SK-MEL-5 (cell line): ENCODE measurements at places on chromosomes 5 and 9. TPM values are rescaled to one million over a fixed set of nuclear protein-coding genes. Genes with fewer than 3 reads are reported as not detected.
A peak's percentile ranks its signal among the peaks of the same experiment; 100 is the strongest.

DNA sequence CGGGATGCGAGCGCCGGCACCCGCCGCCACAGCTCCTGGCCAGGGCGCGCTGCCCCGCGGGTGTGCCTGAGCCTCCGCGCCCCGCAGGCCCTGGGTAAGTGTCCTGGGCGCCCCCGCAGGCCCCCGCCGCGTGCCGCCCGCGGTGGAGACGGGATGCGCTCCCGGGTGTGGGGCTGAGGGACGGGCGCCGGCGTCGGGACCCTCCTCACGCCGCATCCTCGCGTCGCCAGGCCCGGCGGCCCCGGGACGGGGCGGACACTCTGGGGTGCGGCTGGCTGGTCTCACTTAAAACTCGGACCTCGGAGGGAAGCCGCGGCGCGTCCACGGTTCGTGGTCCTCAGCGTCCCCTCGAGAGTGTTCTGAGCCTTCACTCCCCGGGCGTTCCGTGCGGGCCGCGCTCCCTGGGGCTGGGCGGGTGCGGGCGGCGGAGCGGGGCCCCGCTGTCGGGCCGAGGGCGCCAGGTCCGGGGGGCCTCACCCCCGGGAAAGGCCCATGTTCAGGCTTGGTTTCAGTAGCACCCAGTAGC is 275 bp downstream of the AHRR start:
- no peak for DNase-seq

DNA sequence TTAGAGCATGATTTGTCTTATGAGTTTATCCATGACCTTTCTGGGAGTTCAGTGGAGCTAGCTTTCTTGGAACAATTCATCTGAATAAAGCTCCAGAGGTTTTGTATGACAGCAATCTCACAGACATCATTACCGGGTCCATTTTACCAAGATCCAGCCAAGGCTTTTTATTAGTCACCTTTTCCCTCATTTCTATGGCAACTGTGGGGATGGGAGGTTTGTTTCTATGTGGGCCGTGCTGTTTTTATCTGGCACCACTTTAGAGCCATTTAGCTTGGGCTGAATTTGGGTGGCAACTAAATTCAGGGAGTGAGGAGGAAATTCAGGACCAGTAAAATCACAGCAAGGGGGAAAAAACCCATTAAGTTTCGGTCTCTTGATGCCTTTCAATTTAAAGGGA is 245.7 kb downstream of the NSG2 start:
- no peak for DNase-seq

GRCh38 chr5:32504329-32504988 is 59.9 kb upstream of the ZFR start:
- no peak for DNase-seq

DNA sequence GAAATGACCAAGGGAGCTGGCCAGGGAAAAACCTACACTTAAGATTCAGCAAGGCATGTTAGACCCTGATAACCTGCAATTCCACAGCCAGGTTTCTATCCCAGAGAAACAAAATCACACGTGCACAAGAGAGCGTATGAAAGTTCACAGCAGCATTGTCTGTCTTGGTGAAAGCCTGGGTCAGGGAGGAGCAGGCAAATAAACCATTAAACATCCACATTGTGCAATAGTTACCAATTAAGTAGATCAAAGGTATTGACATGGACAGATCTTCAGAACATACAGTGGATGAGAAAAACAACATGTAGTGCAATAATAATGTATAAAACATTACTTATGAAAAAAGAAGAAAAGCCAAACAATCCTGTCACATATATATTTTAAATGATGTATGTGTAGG is 15.9 kb upstream of the GPX3 start:
- no peak for DNase-seq

DNA sequence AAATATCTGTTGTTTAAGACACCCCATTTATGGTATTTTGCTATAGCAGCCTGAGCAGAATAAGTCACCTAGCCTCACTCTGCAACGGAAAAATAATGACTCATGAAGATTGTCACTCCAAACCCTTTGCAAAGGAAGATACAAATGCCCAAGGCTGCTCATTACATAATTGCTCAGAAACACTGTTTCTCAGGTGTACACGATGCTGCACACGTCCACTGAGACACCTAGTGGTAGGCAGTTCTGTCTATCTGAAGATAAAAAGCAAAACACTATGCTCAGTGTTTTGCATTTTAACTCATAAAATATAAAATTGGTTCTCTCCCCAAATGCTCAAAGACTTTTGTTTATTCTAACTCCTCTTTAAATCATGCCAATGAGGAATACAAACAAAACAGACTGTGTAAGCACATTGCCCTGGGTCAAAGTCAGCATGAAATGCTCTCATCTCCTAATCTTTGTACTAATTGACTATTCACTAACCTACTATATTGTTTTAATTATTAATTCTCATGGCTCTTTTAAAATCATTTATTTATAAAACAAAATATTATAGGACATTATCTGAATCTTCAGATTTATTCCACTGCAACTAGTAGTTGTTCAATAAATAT is 7.7 kb upstream of the TSLP start:
- DNase-seq, result peak; percentile 25

DNA sequence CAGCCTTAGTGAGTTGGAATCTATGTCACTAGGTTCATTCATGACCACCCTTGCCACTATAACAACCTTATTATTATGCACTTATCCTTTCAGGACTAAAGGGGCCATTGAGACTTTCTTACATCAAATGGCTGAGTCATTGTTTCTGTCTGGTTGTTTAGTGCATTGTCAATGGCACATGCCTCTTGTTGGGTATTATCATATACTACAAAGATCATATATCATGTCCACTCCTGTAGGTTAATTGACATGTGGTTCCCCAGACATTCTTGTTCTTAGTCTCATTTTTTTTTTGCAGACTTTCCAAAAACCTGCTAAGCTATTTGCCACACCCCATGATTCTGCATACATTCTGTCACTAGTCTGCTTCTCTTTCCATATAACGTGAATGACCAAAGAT is 66.7 kb upstream of the PRDM9 start:
- DNase-seq, result peak; percentile 22

- peak; percentile 81 for DNase-seq
Measured at GRCh38 chr5:87645224-87645623, 232.5 kb upstream of the CCNH start.

- no peak for DNase-seq
Measured at GRCh38 chr9:38227656-38228055, 158.6 kb upstream of the SHB start.

DNA sequence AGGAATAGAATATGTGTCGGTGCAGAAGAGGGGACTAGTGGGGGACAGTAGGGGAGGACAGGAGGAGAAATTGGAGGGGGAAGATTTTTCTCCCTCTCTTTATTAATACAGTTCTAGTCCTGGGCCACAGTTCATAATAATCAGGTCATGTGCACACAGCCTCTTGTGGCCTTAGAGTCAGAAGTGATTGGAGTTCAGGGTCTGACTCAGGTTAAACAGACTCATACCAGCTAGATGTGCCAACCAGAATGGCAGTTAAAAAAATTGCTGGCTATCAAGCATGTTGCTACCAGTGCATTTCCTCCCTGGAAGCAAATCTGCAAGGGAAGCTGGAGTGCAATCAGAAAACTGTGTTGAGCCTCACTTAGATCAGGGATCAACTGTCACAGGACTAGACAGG is 132.7 kb upstream of the MAP1B start:
- DNase-seq, result no peak

GRCh38 chr5:134995850-134996402 is 28.2 kb downstream of the CATSPER3 start:
- no peak for DNase-seq

GRCh38 chr5:124061663-124062062 is 549.7 kb downstream of the CSNK1G3 start:
- no peak for DNase-seq

GRCh38 chr9:116951588-116952435 is 264.7 kb downstream of the TRIM32 start:
- no peak for DNase-seq

- DNase-seq, result no peak
Measured at GRCh38 chr9:85995097-85995496, 54.2 kb downstream of the NAA35 start.

DNA sequence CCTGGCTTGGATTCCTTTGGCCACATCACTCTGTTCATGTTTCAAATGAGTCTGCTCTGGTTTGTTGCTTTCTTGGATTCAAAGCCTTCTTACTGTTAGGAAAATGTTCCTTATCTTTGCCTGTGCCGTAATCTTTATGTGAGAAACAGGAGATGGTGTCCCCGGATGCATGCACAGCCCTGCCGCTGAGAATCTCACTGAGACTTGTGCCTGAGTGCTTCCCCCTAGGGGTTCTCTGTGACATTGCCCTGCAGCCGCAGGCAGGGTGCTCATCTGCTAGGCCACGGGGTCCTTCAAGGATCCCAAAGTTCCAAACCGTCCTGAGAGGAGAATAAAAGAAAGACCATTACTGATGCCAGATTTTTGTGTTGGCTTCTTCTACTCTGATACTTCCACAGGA is 81.4 kb upstream of the ANKRD55 start:
- peak; percentile 33 for DNase-seq

The FAXDC2 gene
- total RNA-seq, result 13.7 and 15.2 TPM in 2 replicates

The ANGPTL2 gene
- 1.2 and 1.5 TPM in 2 replicates for total RNA-seq

The IFNA2 gene
- total RNA-seq, result not detected in 2 replicates

The OLFM1 gene
- total RNA-seq, result 49.3 and 50.9 TPM in 2 replicates

The SEMA6A gene
- 37.6 and 39.0 TPM in 2 replicates for total RNA-seq
